ENCODE measurements at places on chromosomes 5 and 9.

DNA sequence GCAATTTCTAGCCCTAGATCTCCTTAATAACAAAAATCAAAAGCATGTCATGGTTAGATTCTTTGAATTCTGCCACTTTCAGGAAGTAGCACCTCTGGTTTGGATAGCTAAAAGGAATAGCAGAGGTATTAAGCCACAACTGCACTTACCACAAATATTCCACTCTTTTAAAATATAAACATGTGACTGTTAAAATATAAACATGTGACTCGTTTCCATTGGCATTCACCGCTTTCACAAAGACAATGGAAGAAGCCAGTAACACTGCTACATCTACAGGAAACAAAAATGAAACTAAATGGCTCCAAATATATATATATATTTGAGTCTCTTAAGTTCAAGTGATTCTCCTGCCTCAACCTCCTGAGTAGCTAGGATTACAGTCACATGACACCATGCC, 222.9 kb downstream of the ARL15 start:
- no peak for DNase-seq

- no peak for DNase-seq
Measured at GRCh38 chr9:128285033-128285784, 9.1 kb downstream of the SWI5 start.

GRCh38 chr5:29230591-29230990, 1962.9 kb upstream of the CDH6 start:
- no peak for DNase-seq

DNA sequence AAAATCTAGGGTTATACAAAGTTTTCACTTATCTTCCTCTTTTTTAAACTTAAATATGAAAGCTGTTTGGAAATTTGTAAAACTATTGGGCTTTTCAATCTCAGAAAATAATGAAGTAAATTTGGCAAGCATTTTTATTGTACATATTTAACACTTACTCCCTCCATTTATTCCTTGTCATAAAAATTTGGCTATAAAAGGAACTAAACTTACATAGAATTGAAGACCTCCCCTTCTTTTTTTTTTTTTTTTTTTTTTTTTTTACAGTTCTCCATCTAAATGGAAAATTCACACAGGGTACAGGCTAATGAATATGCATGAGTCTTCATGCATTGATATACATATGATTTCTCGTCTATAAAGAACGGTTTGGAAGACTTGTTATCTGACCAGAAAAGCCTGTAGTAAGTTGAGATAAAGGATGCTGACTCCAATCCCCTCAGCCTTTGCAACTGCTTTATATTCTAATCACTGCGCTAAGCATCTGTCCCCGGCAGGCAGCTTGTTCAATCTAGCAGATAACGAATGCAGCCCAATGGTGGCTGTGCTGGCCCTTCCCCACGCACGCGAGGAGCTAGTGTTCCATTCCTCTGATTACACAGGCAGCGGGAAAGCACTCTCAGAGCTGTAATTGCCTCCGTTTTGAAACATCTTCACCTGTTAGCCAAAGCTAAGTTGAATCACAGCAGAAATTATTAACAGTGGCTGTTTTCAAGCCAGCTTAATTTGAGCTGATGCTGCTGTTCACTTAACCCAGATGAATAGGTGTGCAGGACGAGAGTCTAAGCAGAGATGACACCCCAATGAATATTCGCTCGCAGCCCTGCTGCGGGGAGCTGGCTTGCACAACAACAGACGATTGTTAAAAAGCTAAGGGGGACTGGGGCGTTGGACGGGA, 453.8 kb upstream of the ZNF608 start:
- DNase-seq = no peak
